ENCODE measurements at places on chromosomes 13 and 19.
A peak's percentile ranks its signal among the peaks of the same experiment; 100 is the strongest.

DNA sequence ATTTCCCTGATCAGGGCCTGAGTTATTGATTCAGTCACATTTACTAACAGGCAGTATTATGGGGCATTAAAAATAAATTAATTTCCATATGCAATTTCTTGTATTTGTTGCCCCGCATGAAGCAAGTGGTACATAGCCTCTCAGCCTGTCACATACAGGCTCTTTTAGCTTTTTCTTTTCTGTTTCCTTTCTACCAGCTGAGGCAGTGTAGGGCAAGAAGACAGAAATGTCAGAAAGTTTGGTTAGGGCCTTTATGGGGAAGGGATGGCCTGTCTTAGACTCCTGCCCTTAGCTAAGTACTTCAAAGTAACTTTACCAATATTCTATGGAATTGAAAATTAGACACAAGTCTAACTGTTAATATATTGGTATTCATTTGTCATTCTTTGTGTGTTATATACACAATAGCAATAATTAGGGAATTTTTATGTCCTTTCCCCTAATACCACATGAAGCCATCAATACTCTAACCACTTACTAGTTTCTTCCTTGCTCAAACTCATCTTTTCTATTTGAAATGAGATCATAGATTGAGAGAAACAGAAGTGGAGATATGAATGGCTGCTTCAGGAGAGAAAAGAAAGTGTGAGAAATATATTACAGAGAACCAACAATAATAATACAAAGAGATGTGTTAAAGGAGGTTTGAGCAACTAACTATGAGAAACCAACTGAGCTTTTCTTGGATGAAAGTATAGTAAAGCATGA lies 669.6 kb downstream of the PCDH17 start:
- no peak for DNase-seq

- DNase-seq = no peak
Observed at GRCh38 chr19:55160986-55161365, 3.4 kb upstream of the TNNI3 start.

GRCh38 chr13:32791545-32792172 lies 205.4 kb downstream of the PDS5B start:
- peak; percentile 27 for DNase-seq

GRCh38 chr13:49225223-49226042 lies 5.3 kb downstream of the MLNR start:
- DNase-seq = no peak

- DNase-seq = no peak
Observed at GRCh38 chr19:45591004-45591637, 6.5 kb upstream of the OPA3 start.

Measured in foreskin fibroblast (primary cell).